SJCRH30 (cell line): ENCODE measurements at places on chromosomes 3 and 15.

- no peak for DNase-seq
These were observed 100.4 kb upstream of the OSBPL11 start for GRCh38 chr3:125695688-125696087.

- DNase-seq = no peak
These were observed 39.2 kb upstream of the SEMA4B start for GRCh38 chr15:90161950-90162361.

- DNase-seq = no peak
These were observed 87.5 kb downstream of the RORA start for GRCh38 chr15:61141497-61142125.

DNA sequence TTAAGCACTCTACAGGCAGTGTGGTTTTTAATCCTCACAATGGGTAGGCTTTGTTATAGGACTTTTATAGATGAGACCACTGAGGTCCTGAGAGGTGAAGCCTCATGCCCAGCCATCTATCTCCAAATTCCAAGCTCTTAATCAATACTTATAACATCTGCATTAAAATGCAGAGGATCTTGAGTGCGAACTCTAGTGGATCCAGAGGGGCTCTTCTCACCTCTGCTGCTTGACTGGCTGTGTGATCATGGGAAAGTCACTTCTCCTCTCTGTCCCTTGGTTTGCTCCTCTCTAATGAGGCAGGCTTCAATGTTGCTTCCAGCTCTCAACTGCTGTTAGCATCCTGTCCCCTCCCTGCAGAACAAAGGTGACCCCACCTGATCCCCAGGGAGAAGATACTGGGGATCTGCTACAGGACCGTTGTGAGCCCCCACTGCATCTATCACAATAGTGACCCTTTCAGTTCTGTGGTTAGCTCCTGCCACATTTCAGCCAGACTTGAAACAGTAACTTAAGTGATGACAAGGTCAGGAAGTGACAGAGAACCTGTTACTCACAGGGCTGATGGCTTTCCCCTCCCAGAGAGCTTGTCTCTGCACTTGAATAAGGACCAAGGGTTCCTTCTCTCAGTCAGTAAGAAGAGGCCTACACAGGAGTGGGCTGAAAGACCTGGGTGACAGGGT, 1.3 kb downstream of the SLC27A2 start:
- no peak for DNase-seq

DNA sequence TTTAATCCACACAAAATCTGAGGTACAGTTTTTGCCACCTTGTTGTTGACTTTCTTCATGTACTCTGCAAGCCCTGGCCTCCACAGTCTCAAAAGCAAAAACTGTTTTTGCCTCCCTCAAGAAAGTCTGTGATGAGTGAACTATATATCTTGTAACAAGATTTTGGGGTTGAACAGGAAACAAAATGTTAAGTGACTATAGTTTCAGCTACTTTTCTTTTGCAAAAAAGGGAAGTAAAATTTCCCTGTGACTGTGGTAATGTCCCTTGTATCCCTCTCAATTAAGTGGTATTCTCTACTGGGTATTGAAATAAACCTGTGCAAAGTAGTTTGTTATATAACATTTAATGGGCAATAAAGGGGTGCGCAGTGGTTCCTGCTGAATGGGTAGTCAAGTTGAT, 21.3 kb upstream of the SCAANT1 start:
- no peak for DNase-seq

GRCh38 chr3:195204360-195205163, 66.4 kb downstream of the XXYLT1 start:
- no peak for DNase-seq

DNA sequence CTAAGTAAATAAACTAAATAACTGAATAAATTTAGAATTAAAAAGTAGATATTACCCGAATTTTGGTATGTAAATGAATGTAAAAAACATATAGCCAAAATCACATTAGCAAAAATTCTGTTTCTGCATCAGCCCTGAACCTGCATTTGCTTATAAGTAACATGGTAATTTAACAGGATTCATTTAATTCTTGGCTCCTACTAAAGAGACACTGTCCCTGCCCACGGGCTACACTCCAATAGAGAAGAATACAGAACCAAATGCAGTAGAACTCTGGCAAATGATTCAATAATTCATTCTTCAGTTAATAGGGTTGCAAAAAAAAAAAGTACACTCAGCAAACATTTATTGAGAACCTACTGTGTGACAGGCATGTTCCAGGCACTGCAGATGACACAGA, 20.8 kb upstream of the CNBP start:
- no peak for DNase-seq

DNA sequence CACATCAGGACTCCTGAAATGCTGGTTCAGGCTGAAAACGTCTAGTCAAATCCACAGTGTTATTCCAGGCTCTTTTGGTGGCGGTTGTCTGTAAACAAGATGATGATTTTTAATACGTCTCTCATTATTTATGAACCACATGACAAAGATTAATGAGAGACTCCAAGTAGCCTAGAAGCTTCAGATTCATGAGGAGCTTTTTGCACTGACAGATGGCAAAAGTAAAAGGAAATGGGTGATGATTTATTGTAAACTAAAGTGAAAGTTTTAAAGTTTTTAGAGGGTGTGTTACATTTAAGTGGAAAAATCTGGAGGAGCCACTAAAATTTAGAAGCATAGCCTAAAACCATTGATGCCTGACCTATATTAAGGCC, 77.0 kb downstream of the BBX start:
- no peak for DNase-seq

DNA sequence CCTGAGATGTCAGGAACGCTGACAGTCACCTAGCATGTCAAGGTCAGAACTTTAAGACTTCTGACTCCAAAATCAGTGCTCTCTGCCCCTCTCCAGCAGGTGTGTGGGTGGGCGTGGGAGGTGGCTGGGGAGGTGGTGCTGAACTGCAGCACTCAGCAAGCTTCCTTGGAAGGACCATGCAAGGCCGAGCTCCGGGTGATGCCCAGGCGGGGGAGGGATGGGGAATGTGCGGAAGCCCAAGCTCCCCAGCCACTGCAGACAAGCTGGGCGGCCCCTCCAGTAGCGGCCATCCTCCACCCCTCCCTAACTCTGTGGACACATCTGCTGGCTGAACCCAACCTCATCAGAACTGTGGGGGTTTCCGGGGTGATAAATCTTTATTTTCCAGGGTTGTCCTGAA, 296.6 kb downstream of the TLE3 start:
- no peak for DNase-seq
